ENCODE measurements at places on chromosomes 11 and 22.

- no peak for DNase-seq
Observed at GRCh38 chr22:17381192-17381913, 12.1 kb downstream of the CECR2 start.

DNA sequence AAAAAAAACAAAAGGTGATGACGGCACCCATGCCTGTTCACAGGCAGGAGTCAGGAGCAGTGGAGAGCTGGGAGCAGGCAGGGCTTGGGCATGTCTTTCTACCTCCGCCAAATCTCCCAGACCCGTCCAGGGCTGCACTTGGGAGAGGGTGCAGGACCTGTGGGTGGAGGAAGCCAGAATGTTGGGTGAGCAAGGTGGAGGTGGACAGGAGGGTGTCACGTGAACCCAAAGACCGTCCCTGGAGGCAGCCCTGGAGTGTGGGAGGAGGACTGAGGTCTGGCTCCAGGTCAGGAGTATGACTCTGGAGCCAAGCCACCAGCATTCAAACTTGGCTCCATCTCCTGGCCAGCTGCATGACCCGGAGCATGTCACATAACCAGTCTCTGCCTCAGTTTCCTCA, 26.6 kb upstream of the RELT start:
- no peak for DNase-seq

GRCh38 chr11:81970886-81971285, 762.8 kb downstream of the FAM181B start:
- DNase-seq: no peak

GRCh38 chr11:95682552-95682951, 107.0 kb downstream of the FAM76B start:
- DNase-seq: no peak

- no peak for DNase-seq
Observed at GRCh38 chr11:26623076-26623659, 51.1 kb upstream of the MUC15 start.

- no peak for DNase-seq
Observed at GRCh38 chr11:8040921-8041285, 40.1 kb upstream of the TUB start.

DNA sequence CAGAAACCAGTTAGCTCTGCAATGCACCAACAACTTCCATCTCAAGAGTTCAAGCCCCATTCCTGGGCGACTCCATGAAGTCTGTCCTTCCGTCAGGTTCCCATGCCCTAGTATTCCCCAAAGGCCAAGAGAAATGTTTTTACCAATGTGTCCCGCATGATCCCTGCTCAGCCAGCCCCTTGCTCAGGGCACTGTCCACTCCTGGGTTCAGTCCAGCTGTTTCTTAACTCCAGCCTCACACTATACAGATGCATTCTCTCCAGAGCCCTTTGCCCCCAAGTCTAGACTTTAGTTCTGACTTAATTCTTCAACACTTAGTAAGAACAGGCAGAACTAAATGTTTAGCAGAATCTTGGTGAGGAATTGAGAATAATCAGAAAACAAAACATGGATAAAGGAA, 497.5 kb downstream of the SOX6 start:
- DNase-seq: no peak
